ENCODE measurements at places on chromosomes 7 and 10.

DNA sequence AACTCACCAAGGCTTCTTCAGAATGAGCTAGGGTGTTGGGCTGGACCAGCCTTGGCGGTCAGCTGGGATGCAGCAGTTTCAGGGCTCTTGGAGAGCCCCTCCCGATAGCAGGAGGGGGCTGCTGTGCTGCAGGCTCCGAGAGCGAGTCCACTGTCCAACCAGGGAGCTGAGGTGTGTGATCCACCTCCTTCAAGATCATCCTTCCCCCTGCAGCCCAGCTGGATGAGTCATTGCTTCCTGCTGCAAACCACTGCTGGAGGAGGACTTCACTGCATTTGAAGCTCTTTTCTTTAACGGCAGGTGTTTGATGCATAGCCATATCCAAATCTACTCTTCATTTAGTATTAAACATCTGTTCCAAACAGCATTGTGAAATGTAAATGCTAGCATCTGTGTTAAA lies 54.2 kb upstream of the EBF3 start:
- DNase-seq: no peak

- DNase-seq: no peak
Observed at GRCh38 chr7:18896343-18896975, 221.0 kb downstream of the TWIST1 start.

DNA sequence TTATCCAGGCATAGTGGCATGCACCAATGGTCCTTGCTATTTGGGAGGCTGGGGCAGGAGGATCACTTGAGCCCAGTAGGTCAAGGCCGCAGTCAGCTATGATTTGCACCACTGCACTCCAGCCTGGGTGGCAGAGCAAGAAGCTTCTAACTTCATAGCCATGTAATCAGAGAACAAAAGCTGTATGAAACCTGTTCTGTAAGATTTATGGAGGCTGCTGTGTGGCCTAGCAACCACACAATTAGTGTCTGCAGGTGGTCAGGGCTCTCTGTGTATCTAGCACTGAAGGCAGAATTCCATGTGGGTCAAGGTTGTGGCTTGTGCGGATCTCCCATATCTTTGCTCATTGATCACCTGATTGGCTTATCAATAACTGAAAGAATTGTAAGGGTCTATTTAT lies 221.5 kb upstream of the FOXK1 start:
- DNase-seq: no peak

DNA sequence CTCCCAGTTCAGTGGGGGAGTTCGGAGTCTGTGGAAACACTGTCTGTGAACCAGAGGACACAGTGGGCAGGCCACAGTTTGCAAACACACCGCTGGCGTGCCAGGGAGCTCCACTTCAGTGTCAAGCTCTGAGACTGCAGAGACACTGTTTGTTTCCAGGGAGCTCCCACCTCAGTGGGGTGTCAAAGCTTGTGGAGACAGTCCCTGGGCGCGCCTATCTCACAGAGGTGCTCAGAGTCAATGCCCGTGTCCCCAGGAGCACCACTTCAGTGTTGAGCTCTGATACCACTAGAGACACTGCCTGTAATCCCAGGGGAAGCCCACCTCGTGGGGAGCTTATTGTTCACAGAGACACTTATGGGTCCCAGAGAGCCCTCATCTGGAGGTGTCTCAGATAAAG lies 4.3 kb downstream of the MYO1G start:
- DNase-seq: no peak

- no peak for DNase-seq
Observed at GRCh38 chr7:36360244-36360643, 29.4 kb upstream of the ANLN start.

- no peak for DNase-seq
Observed at GRCh38 chr7:108266491-108266890, 136.3 kb upstream of the LAMB4 start.

DNA sequence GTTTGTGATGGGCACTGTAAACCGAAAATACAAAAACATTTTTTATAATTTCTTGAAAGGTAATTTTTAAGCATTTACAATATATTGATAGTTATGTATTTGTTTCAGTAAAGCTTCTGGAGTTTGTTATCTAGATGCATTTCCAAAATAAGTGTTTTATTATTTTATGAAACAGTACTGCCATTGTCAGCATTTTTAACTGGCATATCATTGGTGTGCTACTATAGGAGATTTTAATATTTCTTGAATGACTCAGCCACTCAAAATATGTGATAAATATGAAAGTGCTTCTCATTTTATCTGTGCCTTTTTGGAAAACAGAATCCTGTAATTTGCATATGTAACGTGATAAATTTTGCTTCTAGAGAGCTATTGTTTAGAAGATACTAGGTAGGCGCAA lies 97.9 kb downstream of the ANKIB1 start:
- DNase-seq: no peak

Data from stimulated activated CD8-positive, alpha-beta memory T cell treated with anti-CD3 and anti-CD28 coated beads, Interleukin-4, amount 100 ng/mL, for 4 hours (primary cell).